ENCODE measurements at places on chromosomes 2 and 18. TPM values are rescaled to one million over a fixed set of nuclear protein-coding genes. Genes with fewer than 3 reads are reported as not detected.

- no peak for DNase-seq
Observed at GRCh38 chr2:147463881-147464520, 380.8 kb upstream of the ACVR2A start.

DNA sequence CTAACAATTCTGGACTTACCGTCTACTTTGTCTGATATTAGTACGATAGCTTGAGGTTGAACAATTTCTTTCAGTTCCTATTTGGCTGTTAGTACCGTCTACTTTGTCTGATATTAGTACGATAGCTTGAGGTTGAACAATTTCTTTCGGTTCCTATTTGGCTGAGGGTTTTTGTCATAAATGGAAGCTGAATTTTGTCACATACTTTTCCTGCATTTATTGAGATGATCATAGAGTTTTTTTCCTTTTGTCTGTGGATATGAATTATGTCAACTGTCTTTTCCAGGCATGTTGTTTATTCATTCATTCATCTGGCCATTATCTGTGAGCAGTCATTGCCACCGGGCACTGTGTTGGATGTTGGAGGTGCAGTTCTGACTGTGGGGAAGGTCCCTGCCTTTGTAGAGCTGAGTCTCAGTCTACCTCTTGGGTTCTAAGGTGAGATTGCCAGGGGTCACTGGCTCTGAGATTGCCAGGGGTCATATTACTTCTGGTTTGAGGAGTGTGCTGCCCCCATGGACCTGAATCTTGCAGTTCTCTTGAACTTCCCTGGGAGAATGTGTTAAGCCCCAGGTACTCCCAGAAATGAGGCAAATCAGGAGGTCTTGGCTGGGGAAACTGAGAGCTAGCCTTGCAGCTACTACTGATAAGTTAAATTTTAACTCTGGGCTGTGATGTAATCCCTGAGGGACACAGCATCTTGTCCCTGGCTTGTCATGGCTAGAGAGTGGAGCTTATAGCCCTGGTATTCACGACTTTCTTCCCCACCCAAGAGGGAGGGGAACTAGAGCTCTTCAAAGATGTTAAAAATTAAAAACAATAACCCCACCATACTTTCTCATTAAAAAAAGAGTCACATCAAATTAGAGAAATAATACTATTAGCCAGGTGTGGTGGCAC lies 89.1 kb upstream of the MBOAT2 start:
- no peak for DNase-seq

DNA sequence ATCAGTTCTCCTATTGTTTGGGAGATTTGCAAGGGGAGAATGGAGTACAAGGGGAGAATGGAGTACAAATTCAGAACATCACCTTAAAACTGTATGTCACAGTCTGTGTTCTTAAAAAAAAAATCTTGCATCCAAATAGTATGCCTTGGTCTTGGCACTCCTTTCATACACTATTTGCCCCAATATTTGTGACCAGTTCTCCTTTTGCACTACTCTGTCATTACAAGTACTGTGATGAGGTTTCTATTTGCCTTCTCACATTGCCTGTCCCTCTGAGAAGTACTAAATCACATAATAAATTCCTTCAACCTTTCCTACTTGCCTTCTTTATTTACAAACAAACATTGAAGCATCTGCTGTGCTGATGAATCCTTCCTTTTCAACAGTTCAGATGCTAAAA lies 36.0 kb upstream of the NCK2 start:
- DNase-seq, result no peak

NEDD4L gene
- 15.5 TPM for total RNA-seq

GRCh38 chr18:8063733-8064132 lies 496.6 kb downstream of the PTPRM start:
- DNase-seq, result no peak

EVA1A gene
- 25.2 TPM for total RNA-seq

DNA sequence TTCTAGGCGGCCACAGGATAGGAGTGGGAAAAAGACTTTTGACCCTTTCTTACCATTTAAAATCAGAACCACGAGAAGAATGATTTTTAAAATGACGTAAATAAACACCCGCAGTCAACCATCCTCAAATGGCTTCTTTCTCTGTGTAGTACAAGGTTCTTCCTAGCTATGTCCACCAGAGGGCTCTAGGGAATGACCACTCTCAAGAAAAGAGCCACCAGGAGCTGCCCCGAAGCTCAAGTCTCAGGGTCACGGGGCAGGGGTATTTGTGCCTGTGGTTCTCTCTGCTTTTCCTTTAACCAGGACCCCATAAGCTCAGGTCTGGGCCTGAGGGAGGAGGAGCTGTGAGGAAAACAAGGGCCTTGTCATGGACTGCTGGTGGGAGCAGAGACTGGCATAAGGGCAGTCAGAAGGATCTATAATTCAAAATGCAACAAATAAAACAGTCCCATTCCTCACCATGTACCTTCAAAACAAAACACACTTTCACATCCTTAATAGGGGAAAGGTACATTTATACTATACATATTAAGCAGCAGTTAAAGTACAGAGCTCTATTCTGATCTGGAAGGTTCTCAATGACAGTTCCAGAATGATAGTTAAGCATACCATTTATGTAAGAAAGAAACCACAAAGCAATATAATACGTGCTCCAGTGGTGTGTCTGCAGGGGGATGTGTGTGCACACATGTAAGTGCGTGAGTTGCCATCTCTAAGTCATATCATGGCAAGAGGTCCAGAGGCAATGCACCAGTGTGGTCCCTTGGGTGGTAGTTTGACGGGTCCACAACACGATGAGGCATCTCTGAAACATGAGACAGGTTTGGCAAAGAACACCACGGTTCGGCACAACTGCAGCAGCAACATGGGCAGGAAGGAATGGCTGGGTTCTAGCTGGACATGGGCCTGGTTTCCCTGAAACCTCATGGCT lies 18.6 kb downstream of the LYPD1 start:
- DNase-seq, result peak; percentile 84

GRCh38 chr2:106039634-106040315 lies 154.3 kb downstream of the UXS1 start:
- DNase-seq, result no peak

DNA sequence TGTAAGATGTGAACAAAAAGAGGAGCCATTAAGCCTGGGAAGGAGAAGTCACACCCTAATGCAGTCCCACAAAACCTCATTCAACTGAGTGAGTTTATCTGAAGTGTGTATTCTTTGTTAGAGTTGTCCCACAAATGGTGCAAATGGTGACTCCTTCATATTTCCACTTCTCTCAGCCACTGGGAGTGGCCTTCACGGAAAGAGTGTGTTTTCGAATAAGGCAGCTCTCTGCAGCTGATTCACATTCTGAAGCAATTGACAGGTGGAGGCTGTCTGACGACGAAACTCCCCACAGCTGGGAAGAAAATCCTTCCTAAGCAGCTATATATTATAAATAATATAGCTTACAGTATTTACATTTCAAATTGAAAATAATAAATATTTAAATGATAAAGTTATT lies 318.8 kb upstream of the TMEFF2 start:
- DNase-seq, result no peak

DNA sequence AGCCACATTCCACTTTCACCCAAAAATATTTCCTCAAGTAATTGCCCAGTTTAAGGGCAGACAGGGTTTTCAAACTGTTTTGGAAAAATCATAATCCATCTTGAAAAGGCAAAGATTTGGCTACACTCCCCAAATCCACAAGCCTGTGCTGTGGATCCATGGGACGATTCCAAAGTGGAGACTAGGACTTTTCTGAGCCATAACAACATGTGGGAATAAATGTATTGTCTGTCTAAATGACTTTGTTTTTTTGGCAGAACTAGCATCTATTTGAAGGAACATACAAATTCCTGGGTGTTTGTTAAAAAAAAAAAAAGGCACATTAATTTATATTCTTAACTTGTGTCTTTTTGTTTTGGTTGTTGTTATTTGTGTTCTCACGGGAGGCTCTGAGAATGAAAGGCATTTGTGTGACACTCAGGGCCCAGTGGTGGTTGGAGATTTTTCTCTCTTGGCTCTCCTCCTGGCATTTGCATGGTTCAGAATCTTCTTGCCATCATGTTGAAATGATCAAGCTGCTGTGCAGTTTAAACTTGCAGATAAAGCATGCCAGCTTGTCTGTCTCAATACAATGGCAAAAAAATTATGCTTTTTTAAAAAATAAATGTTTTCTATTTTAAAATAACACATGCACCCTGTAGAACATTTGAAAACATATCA lies 277.4 kb downstream of the EN1 start:
- DNase-seq, result peak; percentile 51

ZNF521 gene
- total RNA-seq, result 35.7 TPM

DNA sequence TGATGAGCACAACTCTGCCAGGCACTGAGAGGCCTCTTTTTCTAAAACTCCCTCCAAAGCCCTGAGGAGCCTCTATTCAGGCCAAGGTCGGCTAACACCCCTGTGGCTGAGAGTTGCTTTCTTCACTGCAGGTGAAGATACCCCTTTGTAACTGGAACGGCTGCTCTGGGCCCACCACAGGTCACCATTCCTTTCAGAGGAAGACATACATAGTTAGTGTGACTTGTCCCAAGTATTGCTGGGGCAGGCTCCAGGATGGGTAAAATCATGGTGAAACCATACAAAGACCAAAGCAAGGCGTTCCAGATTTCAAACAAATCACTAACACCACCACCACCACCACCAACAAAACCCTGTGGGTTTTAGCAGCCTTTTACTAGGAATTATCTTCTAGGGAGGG lies 36.8 kb downstream of the CHST10 start:
- DNase-seq, result no peak

DNA sequence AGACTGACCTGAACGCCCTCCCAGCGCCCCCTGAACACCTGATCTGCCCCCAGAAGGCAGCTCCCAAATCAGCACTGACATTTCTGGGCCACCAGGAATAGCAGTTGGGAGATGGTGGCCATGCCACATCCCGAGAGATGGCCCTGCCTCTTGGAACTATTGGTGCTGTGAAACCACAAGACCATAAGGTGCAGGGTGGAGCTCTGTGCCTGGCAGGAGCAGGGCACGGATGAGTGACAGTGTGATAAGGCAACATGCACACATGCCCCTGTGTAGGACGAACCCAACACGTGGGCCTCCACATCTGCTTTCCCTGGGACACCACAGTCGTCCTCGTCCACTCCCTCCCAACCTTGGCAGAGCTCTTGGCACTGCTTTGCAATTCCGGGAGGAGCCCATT lies 26.9 kb downstream of the ANO7 start:
- DNase-seq, result no peak

DNA sequence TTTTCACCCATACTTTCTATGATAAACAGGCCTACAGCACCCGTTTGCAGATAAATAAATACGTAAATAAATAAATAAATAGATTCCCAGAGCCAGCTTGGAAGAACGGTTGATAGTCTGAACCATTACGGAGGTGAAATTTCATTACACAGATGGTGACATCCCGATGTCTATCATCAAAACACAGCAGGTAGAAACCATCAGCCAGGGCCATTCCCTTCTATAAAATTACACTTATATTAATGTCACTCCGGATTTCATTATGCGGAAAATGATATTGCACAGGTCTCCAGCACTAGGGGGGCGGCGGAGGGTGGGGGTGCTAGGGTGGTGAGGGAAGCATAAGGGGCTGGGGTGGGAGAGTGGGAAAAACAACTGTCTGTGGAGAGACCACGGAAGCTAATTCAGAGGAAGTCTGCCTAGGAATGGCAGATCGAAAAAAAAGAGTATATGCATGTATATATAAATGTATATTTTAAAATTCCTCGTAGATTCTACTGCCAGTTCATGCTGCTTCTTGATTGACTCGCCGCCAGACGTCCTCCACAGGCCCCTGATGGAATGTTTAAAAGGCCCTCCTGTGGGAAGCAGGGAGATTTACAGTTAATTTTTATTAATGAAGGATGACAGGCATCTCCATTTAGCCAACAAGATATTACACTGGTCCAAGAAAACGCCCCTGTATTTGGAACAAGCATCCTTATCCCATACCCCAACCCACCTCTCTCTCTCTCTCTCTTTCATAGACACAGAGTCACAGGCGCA lies 1906.0 kb upstream of the PIK3C3 start:
- DNase-seq, result no peak

DNA sequence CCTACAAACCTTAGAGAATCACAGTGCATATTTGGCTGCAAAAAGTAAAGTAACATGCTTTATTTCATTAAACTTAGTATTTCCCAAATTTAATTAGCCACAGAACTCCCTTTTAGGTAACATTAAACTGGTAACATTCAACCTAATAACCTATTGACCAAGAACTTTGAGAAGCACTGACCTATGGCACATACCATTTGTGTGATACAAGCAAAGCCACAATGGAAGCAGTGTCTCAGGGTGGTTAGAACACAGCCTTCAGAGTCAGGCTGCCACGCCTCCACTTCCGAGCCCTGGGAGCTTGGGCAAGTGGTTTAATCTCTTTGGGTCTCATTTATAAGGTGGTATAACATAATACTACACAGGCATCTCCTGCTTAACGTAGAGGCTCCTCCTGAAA lies 301.4 kb downstream of the PDE11A start:
- no peak for DNase-seq

DNA sequence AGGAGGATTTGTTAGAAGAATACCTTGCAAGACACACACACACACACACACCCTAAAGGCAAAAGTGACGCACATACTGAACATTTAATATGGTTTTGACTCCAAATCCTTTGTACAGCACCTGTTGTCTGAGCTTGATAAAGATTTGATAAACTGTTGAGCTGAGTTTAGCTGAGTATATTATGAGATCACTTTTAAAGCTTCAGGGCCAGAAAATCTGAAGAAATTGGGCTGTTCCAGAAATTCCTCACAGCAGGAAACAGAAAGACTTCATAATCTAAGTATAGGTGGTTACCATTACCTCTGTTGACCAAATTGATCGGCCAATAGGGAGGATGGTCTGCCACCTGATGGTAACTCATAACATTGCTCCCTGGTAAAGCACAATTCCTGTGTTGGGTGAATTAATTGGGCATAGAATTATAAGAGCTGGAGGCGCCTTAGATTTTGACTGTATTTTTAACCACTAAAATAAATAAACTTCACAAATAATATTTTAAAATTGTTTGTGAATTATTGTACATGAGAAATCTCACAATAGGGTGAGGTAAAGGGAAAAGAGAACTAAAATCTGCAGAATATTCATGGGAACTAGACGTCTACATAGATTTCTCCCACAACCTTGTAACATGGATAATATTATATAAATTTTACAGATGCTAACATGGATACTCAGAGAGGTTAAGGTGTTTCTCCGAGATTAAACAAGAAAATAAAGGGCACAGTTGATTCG lies 21.8 kb upstream of the RPIA start:
- DNase-seq, result peak; percentile 74

DNA sequence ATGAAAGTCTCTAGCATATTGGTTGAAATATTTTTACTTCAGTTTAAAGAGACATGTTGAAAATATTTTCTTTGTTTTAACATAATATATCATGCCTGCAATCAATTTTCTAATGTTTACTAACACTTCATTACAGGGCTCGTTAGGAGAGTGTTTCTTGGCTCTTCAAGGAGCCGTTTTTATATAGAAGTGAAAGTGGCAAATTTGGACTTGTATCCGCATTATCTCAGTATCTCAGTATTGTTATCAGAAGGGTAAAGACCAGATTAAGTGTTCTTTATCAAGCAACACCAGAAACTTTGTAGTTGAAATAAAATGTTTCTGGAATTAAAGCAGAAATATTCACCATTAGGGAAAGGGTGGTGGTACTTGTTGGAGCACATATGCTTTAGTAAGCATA lies 97.8 kb downstream of the BABAM2 start:
- DNase-seq, result no peak

GRCh38 chr2:43011158-43011491 lies 215.3 kb downstream of the ZFP36L2 start:
- no peak for DNase-seq

CNRIP1 gene
- total RNA-seq, result 46.9 TPM

SPRED2 gene
- 20.6 TPM for total RNA-seq

GRCh38 chr2:134445116-134445515 lies 191.2 kb downstream of the MGAT5 start:
- no peak for DNase-seq

MFSD2B gene
- total RNA-seq, result not detected

LIPG gene
- 3.2 TPM for total RNA-seq

GRCh38 chr2:112834396-112835037 lies 2.1 kb downstream of the IL1B start:
- DNase-seq, result peak; percentile 47

Data from fibroblast of the aortic adventitia (primary cell).